ENCODE measurements at places on chromosomes 3 and 15.

GRCh38 chr15:100759698-100760356, 119.8 kb upstream of the ALDH1A3 start:
- peak; percentile 80 for DNase-seq

DNA sequence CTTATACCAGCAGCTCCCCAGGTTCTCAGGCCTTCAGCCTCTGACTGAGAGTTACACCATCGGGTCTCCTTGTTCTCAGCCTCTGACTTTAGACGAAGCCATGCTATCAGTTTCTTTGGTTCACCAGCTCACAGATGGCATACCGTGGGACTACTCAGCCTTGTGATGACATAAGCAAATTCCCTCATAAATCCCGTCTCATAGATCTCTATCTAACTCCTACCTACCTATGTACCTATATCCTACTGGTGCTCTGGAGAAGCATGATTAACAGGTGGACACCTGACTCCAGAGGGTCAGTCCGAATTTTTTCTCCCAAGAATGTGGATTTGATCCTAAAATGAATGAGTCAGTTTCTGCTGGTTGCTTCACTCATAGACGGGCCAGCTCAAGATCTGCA, 59.1 kb upstream of the CDV3 start:
- DNase-seq = no peak

DNA sequence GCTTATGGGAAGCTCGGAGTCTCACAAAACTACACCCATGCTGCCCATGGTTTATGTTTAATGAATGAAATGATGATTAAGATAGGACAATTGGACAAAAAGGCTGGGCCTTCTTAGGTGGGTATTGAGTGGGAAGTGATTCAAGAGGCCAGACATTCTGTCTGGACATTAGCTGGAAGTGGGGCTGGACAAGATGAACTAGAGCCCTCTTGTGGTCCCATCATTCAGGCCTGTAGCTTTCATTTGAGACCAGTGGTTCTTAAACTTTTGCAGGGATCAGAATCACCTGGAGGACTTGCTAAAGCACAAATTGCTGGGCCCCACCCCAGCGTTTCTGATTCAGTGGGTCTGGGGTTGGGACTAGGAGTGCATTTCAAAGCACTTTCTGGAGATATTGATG, 290.4 kb upstream of the CTDSPL start:
- no peak for DNase-seq

GRCh38 chr3:190505381-190506003, 8.4 kb upstream of the IL1RAP start:
- no peak for DNase-seq

GRCh38 chr3:4906107-4906621, 73.1 kb upstream of the BHLHE40 start:
- DNase-seq = no peak

DNA sequence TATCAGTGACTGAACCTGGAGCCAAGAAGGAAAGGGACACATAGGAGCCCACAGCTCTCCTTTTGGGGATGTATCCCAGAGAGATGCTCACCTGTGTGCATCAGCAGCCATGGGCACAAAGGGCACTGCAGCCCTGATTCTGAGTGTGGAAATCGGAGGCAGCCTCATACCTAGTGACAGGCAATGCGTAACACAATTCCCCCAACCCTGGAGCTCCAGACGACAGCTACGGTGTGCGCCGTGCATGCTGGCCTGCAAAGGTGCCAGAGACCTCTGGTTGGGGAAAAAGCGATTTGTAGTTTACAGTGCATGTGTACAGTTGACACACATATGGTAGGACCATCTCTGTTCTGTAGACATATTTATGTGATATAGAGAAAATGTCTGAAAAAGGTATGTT, 59.0 kb upstream of the PLXNA1 start:
- no peak for DNase-seq

DNA sequence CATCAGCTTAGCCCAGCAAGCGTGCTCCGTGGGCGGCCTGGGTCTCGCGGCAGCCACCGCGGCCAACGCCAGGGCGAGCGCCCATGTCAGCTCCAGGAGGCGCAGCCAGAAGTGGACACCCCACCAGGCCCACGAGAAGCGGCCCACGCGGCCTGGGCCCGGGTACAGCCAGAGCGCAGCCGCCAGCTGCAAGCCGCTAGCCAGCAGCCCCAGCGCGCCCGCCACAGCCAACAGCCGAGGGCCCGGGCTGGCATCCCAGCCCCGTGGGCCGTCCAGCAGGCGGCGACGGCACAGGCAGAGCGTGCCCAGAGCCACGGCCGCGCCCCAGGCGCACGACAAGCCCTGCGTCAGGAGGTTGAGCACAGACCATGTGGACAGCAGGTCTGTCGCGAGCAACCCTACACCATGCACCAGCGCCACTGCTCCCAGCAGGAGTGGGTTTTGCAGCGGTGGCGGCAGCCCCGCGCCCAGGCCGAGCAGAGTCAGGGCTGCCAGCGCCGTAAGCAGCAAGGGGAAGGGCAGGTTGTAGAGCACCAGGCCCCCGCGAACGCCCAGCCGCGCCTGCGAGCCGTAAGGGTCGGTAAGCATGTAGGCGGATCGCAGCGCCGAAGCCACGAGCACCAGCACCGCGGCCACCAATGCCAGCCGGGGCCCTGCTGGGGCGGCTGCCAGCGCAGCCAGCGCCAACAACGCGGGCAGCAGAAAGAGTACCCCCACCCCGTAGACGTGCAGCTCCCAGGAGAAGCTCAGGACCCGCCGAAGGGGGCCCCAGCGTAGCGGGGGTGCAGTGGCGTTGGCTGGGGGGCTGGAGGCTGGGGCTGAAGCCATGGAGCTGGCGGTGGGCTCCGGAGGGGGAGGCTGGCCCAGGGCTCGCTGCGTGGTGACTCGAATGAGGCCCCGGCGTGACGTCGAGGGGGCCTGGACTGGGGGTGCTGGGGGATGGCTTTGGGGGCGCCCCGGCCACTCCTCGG, 4.9 kb downstream of the PRRT3 start:
- peak; percentile 17 for DNase-seq

DNA sequence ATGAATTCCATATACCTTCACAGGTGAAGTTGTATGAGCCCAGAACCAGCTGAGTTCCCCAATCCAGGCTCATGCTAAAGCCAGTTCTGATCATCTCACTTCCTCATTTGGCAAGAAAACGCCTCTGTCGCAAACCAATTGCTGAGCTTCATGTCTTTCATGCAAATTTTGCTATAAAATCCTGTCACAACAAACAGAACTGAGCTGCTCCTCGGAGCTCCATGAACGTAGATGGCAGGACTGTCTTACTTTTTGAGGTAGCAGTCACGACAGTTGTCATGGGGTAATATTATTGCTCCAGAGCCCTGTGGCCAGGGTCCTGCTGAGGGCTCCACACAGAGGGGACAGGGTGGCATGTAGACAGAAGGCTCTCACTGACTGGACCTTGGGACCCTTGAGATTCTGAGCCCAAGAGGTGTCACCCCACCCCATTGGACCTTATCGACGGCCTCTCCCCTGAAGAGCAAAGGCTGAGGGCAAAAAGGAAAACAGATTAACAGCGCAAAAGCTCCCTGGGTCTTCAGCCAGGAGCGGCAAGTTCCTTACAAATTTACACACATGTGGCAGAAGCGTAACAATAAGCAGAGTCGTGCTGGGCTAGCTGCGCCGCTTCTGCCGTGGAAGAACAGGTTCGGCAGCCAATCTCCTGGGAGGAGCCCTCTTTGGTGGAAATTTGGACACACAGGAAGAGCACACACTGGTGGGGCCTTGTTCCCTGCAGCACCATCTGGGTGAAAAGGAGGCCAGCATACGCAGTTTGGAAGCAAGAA, 249.2 kb downstream of the OPA1 start:
- no peak for DNase-seq

DNA sequence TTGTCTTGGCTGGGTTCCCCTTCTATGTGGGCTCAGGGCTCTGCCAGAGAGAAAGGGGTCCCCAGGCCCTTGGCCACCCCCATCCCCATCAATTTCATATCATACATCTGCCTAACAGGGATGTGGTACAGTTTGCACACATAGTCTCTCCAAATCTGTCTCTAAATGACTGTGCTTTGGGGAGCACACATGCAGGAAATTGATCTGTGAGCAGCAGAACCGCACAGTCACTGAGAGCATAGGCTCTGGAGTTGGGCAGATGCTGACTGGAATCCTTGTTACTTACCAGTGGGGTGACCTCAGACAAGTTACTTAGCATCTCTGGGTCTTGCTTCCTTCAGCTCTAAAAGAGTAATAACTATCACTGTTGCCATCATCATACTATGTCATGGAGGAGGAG, 273.9 kb downstream of the ABHD5 start:
- no peak for DNase-seq

- DNase-seq = peak; percentile 10
Observed at GRCh38 chr15:65071381-65071811, 3.6 kb upstream of the RASL12 start.

GRCh38 chr15:63860155-63860554, 26.4 kb upstream of the HERC1 start:
- DNase-seq = no peak

GRCh38 chr3:71759401-71759800, 5.7 kb downstream of the GPR27 start:
- DNase-seq = no peak

DNA sequence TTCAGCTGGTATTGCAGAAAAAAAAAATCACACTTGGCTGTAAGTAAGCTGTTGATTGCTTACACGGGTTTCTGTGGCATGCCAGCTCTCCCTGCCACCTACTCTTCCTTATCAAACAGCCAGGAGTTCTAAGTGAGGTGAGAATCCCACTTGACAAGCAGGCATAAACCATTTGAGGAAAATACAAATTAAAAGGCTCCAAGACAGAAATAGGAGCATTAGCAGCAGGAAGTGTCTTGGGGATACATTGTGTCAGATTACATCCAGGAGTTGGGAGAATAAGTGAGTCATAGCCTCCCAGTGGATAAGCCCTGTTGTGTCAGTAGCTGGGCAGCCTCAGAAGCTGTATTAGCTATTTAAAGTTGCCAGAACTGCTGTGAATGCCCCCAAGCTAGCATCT, 256.0 kb downstream of the CNTN4 start:
- DNase-seq = no peak

DNA sequence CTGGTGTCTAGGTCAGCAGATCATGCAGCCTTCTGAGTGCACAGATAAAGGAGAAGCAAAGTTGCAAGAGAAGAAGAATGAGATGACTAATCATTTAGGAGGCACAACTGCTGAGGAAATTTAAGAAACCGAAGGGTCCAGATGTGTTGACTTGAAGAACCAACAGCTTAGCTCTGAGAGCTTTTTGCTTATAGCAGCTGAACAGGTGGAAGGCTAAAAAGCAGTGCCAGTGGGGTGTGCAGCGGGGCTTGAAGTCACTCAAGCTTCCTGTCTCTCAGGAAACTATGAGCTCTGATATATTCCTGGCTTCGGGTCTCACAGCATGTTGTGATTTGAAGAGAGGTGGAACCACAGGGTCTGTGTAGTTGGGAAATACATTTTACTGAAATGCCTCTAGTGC, 305.7 kb downstream of the RYR3 start:
- DNase-seq = no peak

DNA sequence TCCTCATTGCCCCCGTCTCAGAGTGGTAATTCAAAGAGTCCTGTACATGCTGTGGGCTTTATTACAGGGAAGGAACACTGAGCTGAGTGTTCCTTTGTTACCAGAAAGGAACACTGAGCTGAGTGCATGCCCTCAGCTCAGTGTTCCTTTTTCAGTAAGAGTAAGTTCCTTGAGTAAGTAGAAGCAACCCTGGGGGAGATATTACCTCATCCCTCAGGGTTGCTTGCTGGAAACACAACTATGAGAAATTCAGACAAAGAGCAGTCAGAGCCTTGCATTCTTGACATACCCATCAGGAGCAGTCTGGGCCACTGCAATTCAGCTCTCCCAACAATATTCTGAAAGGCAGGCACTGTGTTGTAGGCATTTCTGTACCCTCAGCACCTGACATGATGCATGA, 17.0 kb downstream of the CHRM5 start:
- DNase-seq = no peak

DNA sequence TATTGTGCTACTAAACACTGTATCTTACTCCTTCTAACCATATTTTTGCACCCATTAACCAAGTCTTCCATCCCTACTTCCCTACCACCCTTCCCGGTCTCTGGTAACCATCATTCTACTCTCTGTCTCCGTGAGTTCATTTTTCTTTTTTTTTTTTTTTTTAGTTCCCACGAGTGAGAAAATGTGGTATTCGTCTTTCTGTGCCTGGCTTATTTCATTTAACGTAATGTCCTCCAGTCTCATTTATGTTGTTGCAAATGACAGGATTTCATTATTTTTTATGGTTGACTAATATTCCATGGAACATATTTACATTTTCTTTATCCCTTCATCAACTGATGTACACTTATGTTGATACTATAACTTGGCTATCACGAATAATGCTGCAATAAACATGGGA, 31.7 kb downstream of the TJP1 start:
- no peak for DNase-seq

- no peak for DNase-seq
Observed at GRCh38 chr3:186216900-186217819, 108.3 kb upstream of the ETV5 start.

DNA sequence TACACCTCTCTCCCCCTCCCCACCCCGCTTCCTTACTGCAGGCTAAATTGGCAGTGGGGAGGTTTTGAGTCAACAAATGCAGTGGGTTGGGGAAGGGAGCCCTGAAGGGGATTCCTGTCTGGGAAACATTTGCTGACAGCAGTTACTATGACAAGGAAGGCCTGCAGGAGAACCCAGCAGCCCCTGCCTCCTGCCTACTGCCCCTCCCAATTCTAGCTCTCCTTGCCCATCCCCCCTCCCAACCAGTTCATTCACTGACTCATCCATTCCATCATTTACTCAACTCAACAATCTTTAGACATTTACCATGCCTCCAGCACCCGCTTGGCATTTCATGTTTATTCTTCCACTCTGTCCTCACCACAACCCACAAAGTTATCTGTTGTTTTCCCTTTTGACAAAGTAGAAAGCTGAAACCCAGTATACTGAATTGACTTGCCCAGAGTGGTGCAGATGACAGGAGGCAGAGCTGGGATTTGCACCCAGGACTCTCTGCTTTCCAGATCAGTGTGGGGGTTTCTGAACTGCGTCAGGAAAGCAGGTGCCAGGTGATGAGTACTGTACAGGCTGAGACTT, 75.0 kb downstream of the MAGEF1 start:
- DNase-seq = no peak

Measured in skin of body (tissue), 3 donors.